8988T (cell line): ENCODE measurements at places on chromosomes 4 and X.

- DNase-seq: no peak
These were observed 188.1 kb upstream of the FAM241A start for GRCh38 chr4:111957116-111957515.

DNA sequence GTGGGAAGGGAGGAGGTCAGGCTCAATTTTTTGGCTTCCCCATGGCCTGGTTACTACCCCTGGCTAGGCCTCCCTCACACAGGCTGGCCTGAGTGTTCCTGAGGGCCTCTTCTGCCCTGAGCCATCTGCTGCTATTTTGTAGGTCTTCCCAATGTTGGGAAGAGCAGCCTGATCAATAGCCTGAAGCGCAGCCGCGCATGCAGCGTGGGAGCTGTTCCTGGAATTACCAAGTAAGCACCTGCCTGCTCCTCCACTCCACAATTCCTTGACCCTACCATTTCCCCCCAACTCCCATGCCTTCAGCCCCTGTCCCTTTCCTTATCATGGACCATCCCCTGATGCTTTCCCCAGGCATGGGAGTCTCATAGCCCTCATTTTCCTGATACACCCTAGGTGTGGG is 20.8 kb downstream of the GNL3L start:
- no peak for DNase-seq

DNA sequence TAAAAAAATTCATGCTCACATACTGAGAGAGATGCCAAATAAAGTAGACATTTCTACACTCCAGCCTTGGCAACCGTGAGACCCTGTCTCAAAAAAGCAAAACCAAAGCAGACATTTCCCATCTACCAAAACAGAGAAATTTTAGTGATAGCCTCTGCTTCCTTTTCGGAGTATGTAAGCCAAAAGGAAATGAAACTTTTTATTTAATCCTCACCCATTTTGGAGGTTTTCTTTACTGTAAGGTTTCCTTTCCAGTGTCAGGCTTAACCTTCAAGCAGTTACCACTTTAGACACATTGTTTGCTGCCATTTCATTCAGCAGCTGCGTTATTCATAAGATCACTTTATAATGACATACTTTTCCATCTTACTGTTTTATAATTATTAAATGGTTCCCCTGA is 15.9 kb downstream of the ADD1 start:
- no peak for DNase-seq

DNA sequence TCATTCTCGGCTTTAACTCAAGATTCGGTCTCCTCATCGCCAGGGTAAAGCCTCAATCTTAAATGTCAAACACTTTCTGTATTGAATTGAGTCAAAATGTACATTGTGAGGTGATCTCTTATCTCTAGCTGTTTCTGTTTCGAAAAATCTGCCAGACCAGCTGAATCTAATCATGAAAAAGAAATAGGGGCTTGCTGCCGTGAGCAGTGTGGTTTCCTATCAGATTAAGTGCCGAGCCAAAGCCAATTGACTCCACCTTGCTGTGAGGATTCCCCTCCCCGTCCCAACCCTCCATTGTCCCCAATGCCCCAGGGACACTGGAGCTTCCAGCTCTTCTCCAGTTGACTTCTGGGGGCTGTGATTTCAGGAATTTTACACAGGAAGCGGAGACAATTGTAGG is 12.5 kb upstream of the CRLF2 start:
- DNase-seq: no peak

DNA sequence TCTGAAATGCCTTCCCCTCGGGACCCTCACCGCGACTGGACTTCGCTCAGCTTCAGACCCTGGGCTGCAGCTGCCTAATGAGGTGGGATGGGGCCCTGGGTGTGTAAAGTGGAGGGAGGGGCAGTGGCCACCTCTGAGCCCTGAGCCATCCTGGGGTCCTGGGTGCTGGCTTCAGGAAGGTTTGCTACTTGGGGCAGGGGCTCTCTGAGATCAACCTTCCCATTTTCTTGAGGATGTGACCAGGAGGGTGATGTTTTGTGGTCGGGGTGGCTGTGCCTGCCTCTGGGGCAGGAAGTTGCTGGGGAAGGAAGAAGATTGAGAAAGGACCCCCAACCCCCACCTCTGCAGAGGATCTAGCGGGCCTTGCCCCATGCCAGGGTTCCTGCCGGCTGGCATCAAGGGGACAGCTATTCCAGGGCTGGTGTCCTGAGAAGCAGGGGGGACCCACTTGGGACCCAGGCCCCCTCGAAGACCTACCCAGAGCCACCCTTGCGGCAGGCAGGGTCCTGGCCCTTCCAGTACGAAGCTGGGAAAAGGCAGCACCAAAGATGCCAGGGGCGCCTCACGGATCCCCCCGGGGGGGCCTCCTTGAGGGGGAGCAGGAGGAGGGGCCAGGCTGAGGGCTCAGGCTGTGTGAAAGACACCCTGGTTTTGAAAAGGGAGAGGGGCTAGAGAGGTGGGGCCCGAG is 6.5 kb downstream of the SH3BP2 start:
- DNase-seq: no peak

GRCh38 chr4:2932951-2933565 is 30.1 kb downstream of the NOP14 start:
- DNase-seq: no peak
